ENCODE measurements at places on chromosomes 13 and 19. TPM values are rescaled to one million over a fixed set of nuclear protein-coding genes. Genes with fewer than 3 reads are reported as not detected.
A peak's percentile ranks its signal among the peaks of the same experiment; 100 is the strongest.

DNA sequence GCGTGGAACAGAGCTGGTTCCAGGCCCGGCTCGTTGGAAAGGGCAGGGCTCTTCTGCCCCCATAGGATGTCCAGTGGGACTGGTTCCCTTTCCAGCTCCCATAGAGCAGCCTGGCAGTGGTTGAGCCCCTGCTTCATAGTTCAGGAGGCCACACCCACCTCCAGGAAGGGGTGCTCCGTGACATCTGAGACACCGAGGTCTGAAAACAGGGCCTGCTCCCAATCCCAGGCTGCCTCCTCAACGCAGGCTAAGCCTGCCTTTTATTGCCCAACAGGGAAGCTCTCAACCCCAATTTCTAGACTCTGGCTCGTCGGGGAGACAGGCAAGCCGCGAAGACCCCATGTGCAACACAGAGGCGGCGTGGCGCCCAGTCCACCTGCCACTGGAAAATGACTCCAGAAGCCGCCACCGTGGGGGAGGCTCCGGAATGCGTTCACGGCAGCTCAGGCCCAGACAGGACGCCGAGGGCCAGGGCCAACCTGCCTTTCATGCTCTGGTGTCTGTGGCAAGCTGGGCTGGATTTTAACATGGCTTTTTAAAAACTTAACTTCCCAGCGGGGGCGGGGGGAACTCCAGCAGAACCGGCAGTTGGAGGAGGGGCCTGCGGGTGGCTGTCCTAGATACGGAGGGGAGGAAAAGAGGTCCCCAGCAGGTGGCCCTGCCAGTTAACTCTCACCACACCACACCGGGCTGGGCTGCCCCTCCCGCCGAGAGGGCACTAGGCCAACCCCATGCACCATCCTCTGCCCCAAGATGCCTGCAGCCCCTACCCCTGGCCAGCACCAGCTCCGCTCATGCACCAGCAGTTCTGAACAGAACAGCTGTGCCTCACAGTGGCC lies 17.9 kb upstream of the TINCR start:
- H3K4me3 ChIP-seq = no peak overlapping the region
- peaks cover 65% of the 10 kb centered on the region for H3K36me3 ChIP-seq
- peak overlapping the region; percentile 44 for H3K27ac ChIP-seq
- H3K4me1 ChIP-seq = peaks cover 17% of the 10 kb centered on the region
- DNase-seq = no peak
- no peaks in the 10 kb centered on the region for H3K27me3 ChIP-seq

GRCh38 chr13:26541678-26542568 lies 15.6 kb upstream of the WASF3 start:
- no peak overlapping the region for H3K4me3 ChIP-seq
- no peaks in the 10 kb centered on the region for H3K4me1 ChIP-seq
- no peak overlapping the region for H3K27ac ChIP-seq
- no peak for DNase-seq

- H3K4me1 ChIP-seq = no peaks in the 10 kb centered on the region
- H3K4me3 ChIP-seq = no peak overlapping the region
- DNase-seq = no peak
- no peak overlapping the region for H3K27ac ChIP-seq
These were observed 621.5 kb upstream of the ATXN8OS start for GRCh38 chr13:69485991-69486592.

DNA sequence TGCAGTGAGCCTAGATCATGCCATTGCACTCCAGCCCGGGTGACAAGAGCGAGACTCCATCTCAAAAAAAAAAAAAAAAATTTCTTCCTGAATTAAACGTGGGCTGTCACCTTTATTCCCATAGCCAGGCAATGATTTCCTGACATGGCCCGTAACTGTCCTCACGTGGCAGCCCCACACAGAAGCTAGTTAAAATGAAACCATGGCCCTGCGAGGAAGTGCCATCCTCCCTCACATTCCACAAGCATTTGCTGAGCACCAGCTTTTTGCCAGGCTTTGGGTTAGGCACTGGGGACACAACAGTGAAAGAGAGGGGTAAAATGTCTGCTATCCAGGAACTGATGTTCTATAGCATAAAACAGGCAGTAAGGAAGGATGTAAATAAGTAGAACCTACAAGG lies 13.2 kb upstream of the FBXO27 start:
- no peak overlapping the region for H3K27ac ChIP-seq
- no peak overlapping the region for H3K4me3 ChIP-seq
- DNase-seq = no peak
- H3K36me3 ChIP-seq = no peaks in the 10 kb centered on the region

- H3K27ac ChIP-seq = no peak overlapping the region
- no peak for DNase-seq
- no peaks in the 10 kb centered on the region for H3K36me3 ChIP-seq
- H3K4me1 ChIP-seq = no peaks in the 10 kb centered on the region
- no peak overlapping the region for H3K4me3 ChIP-seq
These were observed 72.8 kb upstream of the LRCH1 start for GRCh38 chr13:46480131-46480530.

DNA sequence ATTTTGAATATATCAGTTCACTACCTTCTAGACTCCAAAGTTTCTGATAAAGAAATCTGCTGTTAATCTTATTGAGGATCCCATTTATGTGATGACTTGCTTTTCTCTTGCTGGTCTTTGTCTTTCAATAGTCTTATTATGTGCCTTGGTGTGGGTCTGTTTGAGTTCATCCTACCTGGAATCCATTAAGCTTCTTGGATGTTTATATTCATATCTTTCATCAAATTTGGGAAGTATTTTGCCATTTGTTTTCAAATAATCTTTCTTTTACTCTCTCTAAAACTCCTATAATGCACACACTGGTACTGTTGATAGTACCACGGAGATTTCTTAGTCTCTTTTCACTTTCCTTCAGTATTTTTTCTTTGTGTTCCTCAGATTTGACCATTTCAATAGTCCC lies 24.2 kb upstream of the COG6 start:
- H3K27ac ChIP-seq = no peak overlapping the region
- H3K27me3 ChIP-seq = no peaks in the 10 kb centered on the region
- no peaks in the 10 kb centered on the region for H3K36me3 ChIP-seq
- no peaks in the 10 kb centered on the region for H3K4me1 ChIP-seq
- DNase-seq = no peak

GRCh38 chr13:72186730-72187422 lies 319.9 kb upstream of the DACH1 start:
- DNase-seq = no peak
- no peak overlapping the region for H3K27ac ChIP-seq
- H3K36me3 ChIP-seq = no peaks in the 10 kb centered on the region
- no peak overlapping the region for H3K4me3 ChIP-seq
- H3K4me1 ChIP-seq = no peaks in the 10 kb centered on the region
- H3K27me3 ChIP-seq = no peaks in the 10 kb centered on the region

DNA sequence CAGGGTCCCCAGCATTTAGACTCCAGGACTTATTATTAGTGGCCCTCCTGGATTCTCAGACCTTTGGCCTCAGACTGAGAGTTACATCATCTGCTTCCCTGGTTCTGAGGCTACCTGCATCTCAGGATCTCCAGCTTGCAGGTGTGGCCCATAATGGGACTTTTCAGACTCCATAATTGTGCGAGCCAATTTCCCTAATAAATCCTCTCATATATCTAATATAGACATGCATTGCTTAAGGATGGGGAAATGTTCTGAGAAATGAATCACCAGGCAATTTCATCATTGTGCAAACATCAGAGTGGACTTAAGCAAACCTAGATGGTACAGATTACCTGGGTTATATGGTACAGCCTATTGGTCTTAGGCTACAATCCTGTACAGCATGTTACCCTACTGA lies 116.5 kb upstream of the FBXL3 start:
- no peak overlapping the region for H3K4me3 ChIP-seq
- H3K27ac ChIP-seq = no peak overlapping the region
- H3K27me3 ChIP-seq = no peaks in the 10 kb centered on the region
- no peaks in the 10 kb centered on the region for H3K4me1 ChIP-seq
- H3K36me3 ChIP-seq = peaks cover 79% of the 10 kb centered on the region
- no peak for DNase-seq

GRCh38 chr13:28093881-28094280 lies 6.5 kb downstream of the FLT3 start:
- H3K4me3 ChIP-seq = no peak overlapping the region
- no peak for DNase-seq
- H3K4me1 ChIP-seq = no peaks in the 10 kb centered on the region
- no peak overlapping the region for H3K27ac ChIP-seq

- no peak overlapping the region for H3K27ac ChIP-seq
- H3K36me3 ChIP-seq = no peaks in the 10 kb centered on the region
- H3K4me1 ChIP-seq = peaks cover 15% of the 10 kb centered on the region
- DNase-seq = no peak
- peaks cover 67% of the 10 kb centered on the region for H3K27me3 ChIP-seq
- no peak overlapping the region for H3K4me3 ChIP-seq
These were observed 9.9 kb downstream of the LMTK3 start for GRCh38 chr19:48501494-48502349.

DNA sequence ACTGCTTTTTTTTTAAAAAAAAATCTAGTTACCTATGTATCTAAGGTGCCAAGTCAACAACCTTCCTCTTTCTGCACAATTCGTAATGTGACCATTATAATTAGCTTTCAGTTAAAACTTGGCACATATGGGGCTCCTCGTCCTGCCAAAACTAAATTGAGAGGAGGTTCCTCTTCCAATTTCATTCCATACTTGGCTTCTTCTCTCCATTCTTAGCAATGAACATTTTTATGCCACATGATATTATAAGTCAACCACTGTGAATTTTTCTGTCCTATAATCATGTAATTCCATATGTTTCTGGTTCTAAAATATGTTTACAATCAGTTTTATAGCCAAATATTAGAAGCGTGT lies 177.0 kb downstream of the DCLK1 start:
- no peak overlapping the region for H3K4me3 ChIP-seq
- peaks cover 34% of the 10 kb centered on the region for H3K4me1 ChIP-seq
- DNase-seq = no peak

DNA sequence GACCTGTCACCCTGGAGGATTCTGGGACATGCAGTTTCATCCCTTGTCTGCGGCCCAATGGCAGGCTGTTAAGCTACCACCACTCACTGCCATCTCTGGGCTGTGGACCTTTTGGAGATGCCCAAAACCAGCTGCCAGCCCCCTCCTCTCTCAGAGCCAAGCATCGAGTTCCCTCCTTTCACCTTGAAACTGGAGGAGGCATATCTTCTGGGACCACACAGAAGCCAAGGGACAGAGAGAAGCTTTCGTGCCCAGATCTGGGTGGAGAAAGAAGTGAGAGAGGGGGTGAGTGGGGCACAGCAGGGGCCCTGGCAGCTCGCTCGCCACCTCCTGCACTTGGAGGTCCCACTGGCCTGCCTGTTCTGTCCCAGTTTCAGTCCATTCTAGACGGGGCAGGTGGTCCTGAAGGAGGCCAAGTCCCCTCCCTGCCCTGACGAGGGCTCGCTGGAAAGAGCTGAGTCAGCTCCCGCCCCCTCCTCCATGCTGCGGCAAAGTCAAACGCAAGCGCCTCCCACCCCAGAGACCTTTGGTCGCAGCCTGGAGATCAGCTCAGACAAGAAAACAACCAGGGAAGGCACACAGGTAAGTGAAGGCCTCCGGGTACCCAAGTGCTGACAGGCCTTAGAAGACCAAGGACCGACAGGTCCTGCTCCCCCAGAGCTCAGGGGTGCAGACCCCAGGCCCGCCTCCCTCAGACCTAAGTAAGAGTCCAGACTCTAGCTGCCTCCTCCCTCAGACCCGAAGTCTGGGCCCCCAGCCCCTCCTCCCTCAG lies 3.8 kb downstream of the BCAT2 start:
- no peak overlapping the region for H3K27ac ChIP-seq
- no peaks in the 10 kb centered on the region for H3K36me3 ChIP-seq
- H3K4me1 ChIP-seq = peaks cover 25% of the 10 kb centered on the region
- H3K4me3 ChIP-seq = no peak overlapping the region

GRCh38 chr13:76687467-76687866 lies 198.7 kb downstream of the KCTD12 start:
- H3K27ac ChIP-seq = peak overlapping the region; percentile 17
- no peaks in the 10 kb centered on the region for H3K27me3 ChIP-seq
- H3K36me3 ChIP-seq = no peaks in the 10 kb centered on the region
- DNase-seq = no peak

- H3K4me3 ChIP-seq = peak overlapping the region; percentile 75
- H3K27ac ChIP-seq = peak overlapping the region; percentile 100
- peaks cover 85% of the 10 kb centered on the region for H3K4me1 ChIP-seq
- peak; percentile 85 for DNase-seq
- peaks cover 40% of the 10 kb centered on the region for H3K36me3 ChIP-seq
These were observed 9.8 kb upstream of the CIRBP start for GRCh38 chr19:1259206-1259875.

DNA sequence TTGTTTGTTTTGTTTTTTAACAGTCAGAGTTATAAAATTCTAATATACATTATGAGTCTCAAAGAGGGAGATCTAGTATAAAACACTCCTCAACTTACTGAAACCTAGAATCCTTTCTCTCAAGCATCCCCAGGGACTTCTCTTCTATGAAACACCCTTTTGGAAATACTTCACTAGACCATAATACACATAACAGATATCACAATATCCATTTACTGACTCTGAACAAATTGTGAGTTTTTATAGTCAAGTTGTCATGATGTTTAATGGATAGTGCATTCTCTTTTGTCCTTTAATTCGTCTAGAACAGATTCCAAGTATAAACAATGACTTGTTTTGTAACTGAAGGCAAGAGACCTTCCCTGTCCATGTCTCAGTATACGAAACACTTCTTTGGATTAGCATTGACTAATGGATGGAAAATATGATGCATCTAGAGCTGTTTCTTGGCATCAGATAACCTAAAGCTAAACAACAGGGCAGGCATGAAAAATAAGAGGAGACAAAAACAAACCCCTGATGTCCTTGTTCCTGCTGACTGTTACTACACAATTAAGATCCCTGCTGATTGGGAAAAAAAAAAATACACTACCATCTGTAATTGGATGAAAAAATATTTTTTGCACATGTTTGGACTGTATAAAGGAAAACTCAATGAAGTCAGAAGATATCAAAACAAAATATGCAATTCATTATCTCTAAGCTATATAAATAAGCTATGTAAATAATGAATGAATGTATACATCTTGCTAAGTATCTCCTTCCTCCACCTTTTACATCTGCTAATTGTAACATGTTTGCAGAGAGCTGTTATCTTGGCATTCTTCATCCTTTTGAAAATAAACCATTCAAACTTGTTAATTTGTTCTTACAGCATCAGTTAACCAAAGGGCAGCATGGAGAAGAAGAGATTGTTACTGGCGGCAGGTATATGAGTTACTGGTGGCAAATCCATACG lies 214.2 kb downstream of the LACC1 start:
- no peak overlapping the region for H3K4me3 ChIP-seq
- no peak overlapping the region for H3K27ac ChIP-seq

PNPLA6 gene
- 52.7 TPM for total RNA-seq

DKKL1 gene
- not detected for total RNA-seq

CTXN1 gene
- total RNA-seq = 0.22 TPM

Measured in left ventricle myocardium inferior (tissue), 1 donor.